ENCODE measurements at places on chromosomes 7 and 10. TPM values are rescaled to one million over a fixed set of nuclear protein-coding genes. Genes with fewer than 3 reads are reported as not detected.

The UNCX gene
- total RNA-seq, result 2.4 TPM

The SLC26A4 gene
- 0.12 TPM for total RNA-seq

The TAS2R3 gene
- 1.8 TPM for total RNA-seq

The MYH16 gene
- not detected for total RNA-seq

The C10orf67 gene
- total RNA-seq, result 0.33 TPM

The WDFY4 gene
- total RNA-seq, result not detected

The SLC13A1 gene
- total RNA-seq, result not detected

The ADAP1 gene
- 5.2 TPM for total RNA-seq

The NUTM2E gene
- 1.6 TPM for total RNA-seq

GRCh38 chr7:150531704-150532103, 17.0 kb downstream of the GIMAP7 start:
- no peak overlapping the region for H3K4me3 ChIP-seq
- H3K27ac ChIP-seq, result no peak overlapping the region

DNA sequence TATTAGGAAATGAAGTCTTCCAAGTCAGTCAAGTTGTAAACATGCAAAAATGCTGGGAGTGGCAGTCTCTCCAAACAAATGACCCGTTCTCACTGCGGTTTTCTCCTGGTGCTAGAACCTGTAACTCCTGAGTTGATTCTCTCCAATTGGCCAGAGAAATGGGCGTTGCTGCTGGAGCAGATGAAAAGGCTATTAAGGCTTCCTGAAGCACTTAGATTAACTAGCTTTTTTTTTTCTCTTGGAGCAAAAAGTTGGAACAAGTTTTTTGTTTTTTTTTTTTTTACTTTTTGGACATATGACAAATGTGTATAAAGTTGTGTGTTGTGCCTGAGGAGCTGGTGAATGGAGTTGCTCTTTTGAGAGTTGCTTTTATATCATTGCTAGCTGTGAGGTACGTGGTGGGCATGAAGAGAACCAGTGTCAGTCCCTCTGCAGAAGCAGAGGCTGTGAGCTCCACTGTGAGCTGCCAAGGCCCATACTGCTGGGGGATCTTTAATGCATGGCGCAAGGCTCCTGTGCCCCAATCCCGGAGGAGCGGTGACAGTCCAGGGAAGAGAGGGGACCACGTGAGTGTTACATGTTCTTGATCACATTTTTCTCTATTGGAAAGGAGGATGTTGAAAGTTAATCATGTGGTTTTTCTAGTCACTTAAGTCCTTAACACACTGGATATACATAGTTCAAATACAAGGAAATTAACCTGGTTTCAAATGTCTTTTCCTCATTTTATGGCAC, 393.6 kb upstream of the GALNT17 start:
- H3K27ac ChIP-seq, result peak overlapping the region; percentile 73
- peak overlapping the region; percentile 22 for H3K4me3 ChIP-seq
- no peak for DNase-seq

DNA sequence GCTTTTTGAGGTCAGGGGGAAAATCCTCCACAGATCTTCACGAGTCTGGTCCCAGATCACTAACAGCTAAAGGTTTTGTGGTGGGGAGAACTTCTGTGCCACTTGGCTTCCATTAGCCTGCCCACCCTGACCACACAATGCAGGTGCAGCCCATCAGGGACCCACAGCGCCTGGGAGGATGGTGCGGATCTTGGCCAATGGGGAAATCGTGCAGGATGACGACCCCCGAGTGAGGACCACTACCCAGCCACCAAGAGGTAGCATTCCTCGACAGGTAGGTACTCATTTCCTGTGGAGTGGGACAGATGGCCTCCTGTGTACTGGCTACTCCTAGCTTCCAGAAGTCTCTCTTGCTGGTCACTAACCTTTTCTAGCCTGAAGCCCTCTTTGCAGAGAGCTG, 1.5 kb downstream of the FAM241B start:
- H3K27ac ChIP-seq, result no peak overlapping the region
- no peak for DNase-seq
- H3K36me3 ChIP-seq, result peaks cover 6% of the 10 kb centered on the region
- peaks cover 34% of the 10 kb centered on the region for H3K27me3 ChIP-seq

DNA sequence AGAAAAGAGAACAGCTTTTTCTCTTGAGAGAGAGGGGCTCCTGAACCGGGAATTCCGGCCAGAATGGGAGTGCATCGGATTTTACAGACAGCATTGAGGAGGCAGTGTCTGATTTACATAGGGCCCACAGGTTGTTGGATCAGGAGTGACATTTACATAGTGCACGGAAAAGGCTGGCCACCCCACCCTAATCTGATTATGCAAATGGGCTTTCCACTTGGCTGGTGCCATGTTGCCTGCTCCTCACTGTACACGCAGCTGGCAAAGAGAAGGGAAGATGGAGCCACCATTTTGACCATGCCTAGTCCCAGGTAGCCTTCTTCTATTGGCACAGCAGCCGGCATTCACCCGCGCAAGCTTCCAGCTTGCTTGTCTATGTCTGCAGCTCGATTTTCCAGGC, 77.5 kb upstream of the FAM171A1 start:
- H3K27ac ChIP-seq, result no peak overlapping the region
- peaks cover 22% of the 10 kb centered on the region for H3K4me1 ChIP-seq
- H3K36me3 ChIP-seq, result no peaks in the 10 kb centered on the region

GRCh38 chr10:50310560-50311174, 59.4 kb upstream of the ASAH2 start:
- H3K4me1 ChIP-seq, result no peaks in the 10 kb centered on the region
- H3K4me3 ChIP-seq, result no peak overlapping the region
- DNase-seq, result peak; percentile 4
- peaks cover 4% of the 10 kb centered on the region for H3K36me3 ChIP-seq
- no peak overlapping the region for H3K27ac ChIP-seq
- H3K27me3 ChIP-seq, result no peaks in the 10 kb centered on the region

DNA sequence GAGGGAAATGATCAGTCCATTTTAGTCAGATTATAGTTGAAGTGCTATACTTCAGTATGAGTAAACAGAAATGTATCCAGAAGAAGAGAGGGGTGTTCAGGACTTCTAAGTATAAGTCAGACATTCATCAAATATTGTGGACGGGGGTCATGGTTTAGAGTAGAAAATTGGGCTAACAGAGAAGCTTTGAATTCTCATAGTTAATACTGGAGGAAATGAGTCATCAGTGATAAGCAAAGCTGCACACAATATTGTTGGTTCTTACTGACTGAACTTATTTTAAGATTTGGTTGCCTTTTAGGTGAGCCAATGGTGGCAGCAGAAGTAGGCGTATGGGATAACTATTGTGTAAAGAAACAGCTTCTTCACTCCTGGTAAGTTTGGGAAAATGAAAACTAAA, 1.7 kb upstream of the SUMF2 start:
- no peaks in the 10 kb centered on the region for H3K27me3 ChIP-seq
- H3K27ac ChIP-seq, result no peak overlapping the region
- peaks cover 26% of the 10 kb centered on the region for H3K4me1 ChIP-seq
- H3K36me3 ChIP-seq, result peaks cover 20% of the 10 kb centered on the region
- no peak for DNase-seq

DNA sequence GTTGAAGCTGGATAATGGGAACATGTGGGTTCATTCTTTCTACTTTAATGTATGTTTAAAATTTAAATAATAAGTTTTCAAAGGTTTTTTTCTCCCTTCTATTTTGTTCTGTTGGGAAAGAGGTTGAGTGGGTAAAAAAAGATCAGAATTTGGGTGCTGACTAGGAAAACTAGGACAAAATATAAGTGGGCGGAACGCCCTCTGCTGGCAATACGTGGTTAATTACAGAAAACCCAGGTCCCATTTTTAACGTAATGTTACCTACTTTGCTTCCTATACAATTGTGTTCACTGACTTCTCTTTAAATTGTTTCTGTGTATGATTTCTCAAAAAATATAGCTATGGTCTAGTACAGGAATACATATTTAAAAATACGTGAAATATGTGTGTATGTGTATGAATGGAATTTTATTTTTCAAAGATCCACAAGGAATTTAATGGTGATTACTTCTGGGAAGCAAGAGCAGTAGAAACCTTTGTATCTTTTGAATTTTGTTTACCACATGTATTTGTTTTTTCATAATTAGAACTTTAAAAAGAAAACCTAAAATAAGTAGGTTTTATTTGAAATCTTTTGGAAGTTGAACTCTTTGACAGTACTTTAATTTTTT, 8.7 kb downstream of the ECD start:
- DNase-seq, result peak; percentile 58
- H3K4me3 ChIP-seq, result peak overlapping the region; percentile 66
- H3K27me3 ChIP-seq, result no peaks in the 10 kb centered on the region
- H3K36me3 ChIP-seq, result peaks cover 30% of the 10 kb centered on the region
- H3K27ac ChIP-seq, result no peak overlapping the region

- no peaks in the 10 kb centered on the region for H3K36me3 ChIP-seq
- no peak overlapping the region for H3K27ac ChIP-seq
- H3K27me3 ChIP-seq, result peaks cover 64% of the 10 kb centered on the region
- no peak for DNase-seq
Measured at GRCh38 chr7:155358066-155358947, 60.6 kb downstream of the INSIG1 start.

- H3K36me3 ChIP-seq, result peaks cover 16% of the 10 kb centered on the region
- peak; percentile 5 for DNase-seq
- H3K4me3 ChIP-seq, result no peak overlapping the region
- H3K4me1 ChIP-seq, result peaks cover 14% of the 10 kb centered on the region
- no peak overlapping the region for H3K27ac ChIP-seq
Measured at GRCh38 chr10:96910488-96911395, 78.6 kb downstream of the LCOR start.

DNA sequence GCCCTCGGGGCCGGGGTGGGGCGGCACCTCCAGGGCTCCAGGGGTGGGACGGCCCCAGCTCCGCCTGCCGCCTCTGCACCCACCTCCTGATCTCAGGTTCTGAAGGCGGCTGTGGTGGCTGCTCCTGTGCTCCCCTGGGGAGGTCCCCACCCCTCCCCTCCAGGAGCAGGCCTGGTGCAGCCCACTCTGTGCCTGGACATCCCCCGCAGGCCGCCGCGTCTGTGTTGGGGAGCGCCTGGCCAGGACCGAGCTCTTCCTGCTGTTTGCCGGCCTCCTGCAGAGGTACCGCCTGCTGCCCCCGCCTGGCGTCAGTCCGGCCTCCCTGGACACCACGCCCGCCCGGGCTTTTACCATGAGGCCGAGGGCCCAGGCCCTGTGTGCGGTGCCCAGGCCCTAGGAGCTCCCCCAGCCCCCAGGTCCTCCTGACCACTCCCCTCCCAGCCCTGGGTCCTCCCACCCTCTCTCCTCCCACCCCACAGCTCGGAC, 5.5 kb downstream of the CYP2W1 start:
- H3K4me1 ChIP-seq, result peaks cover 7% of the 10 kb centered on the region
- H3K4me3 ChIP-seq, result no peak overlapping the region
- DNase-seq, result no peak
- H3K27ac ChIP-seq, result no peak overlapping the region
- peaks cover 10% of the 10 kb centered on the region for H3K27me3 ChIP-seq
- H3K36me3 ChIP-seq, result no peaks in the 10 kb centered on the region

- H3K27me3 ChIP-seq, result peaks cover 41% of the 10 kb centered on the region
- H3K27ac ChIP-seq, result no peak overlapping the region
- no peak overlapping the region for H3K4me3 ChIP-seq
- H3K36me3 ChIP-seq, result no peaks in the 10 kb centered on the region
- H3K4me1 ChIP-seq, result no peaks in the 10 kb centered on the region
Measured at GRCh38 chr7:103432712-103433111, 13.3 kb downstream of the SLC26A5 start.

- H3K4me3 ChIP-seq, result peak overlapping the region; percentile 81
- H3K36me3 ChIP-seq, result no peaks in the 10 kb centered on the region
- peak overlapping the region; percentile 72 for H3K27ac ChIP-seq
- H3K27me3 ChIP-seq, result peaks cover 3% of the 10 kb centered on the region
Measured at GRCh38 chr10:124739119-124739921, 4.9 kb downstream of the FAM53B start.

DNA sequence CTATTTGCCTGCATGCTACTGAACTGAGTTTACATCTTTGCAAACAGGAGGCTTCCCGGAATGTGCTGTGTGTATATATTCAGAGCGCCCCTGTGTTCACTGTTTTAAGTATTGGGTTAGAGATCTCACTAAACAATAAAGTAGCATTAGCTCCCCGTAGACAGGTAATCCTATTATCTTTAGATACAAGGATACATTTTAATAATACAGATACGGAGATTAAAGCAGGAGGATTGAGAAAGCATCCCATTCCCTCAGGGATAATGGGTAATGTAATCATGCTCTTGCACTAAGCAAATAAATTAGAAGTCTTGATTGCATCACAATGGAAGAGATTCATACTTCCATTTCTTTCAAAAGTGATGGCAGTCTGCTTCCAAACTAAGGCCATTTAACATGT, 809.0 kb downstream of the NRG3 start:
- DNase-seq, result no peak
- no peaks in the 10 kb centered on the region for H3K36me3 ChIP-seq
- H3K4me3 ChIP-seq, result no peak overlapping the region
- H3K27ac ChIP-seq, result no peak overlapping the region

DNA sequence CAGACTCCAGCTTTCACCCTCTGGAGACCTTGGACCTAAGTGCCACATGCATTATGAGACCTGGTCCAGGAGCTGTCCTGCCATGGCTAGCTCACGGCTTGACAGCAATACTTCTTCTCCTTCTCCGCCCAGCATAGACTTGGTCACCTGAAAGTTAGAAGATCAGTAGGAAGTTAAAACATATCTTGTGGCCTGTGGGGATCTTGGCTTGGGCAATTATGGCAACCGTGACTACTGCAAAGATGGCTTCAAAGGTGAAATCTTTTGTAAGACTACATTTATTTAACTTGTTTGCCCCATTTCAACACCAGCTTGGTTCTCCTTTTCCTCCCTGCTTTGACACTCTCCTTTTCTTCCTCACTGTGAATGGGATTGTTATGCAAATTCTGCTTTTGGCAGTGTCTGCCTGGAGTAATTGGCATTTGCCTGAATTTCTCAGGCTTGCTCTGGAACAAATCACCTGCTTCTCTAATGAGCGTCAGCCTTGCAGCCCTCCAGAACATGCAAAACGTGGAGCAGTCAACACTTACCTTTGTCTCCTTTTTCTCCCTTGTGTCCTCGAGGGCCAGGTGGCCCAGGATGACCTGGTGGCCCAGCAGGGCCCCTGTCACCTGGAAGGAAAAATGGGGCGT, 53.4 kb downstream of the COL17A1 start:
- no peak overlapping the region for H3K4me3 ChIP-seq
- H3K27ac ChIP-seq, result no peak overlapping the region
- no peak for DNase-seq
- peaks cover 10% of the 10 kb centered on the region for H3K36me3 ChIP-seq
- H3K27me3 ChIP-seq, result no peaks in the 10 kb centered on the region

- DNase-seq, result no peak
- H3K27me3 ChIP-seq, result peaks cover 7% of the 10 kb centered on the region
- peaks cover 10% of the 10 kb centered on the region for H3K4me1 ChIP-seq
Measured at GRCh38 chr10:101848408-101848807, 4.8 kb upstream of the KCNIP2 start.

- DNase-seq, result no peak
- no peaks in the 10 kb centered on the region for H3K27me3 ChIP-seq
- H3K36me3 ChIP-seq, result no peaks in the 10 kb centered on the region
- no peak overlapping the region for H3K27ac ChIP-seq
- peaks cover 21% of the 10 kb centered on the region for H3K4me1 ChIP-seq
- H3K4me3 ChIP-seq, result no peak overlapping the region
Measured at GRCh38 chr10:69766161-69766910, 35.4 kb upstream of the COL13A1 start.

DNA sequence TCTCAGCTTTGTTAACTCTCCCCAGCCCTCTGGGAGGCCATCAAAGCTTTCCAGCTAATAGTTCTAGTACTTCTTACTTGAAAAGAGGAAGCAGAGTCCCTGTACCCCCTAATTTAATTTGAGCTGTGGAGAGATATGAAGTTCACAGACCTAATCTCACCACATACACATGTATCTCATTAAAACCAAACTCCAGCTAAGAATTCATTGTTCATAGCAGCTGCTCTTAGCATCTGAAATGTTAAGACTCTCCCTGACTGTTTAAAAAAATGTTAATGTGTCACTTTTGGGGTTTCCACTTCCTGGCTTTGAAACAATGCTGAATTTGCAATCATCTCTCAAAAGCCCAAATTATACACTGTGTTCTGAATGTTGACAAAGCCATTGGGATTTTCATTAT, 16.2 kb upstream of the MRC1 start:
- H3K27ac ChIP-seq, result no peak overlapping the region
- H3K4me3 ChIP-seq, result no peak overlapping the region
- H3K36me3 ChIP-seq, result no peaks in the 10 kb centered on the region
- no peak for DNase-seq
